ENCODE measurements at places on chromosomes 12 and 14. TPM values are rescaled to one million over a fixed set of nuclear protein-coding genes. Genes with fewer than 3 reads are reported as not detected.

The SRSF9 gene
- total RNA-seq, result 248 TPM

The PRB2 gene
- total RNA-seq, result not detected

The SLC10A1 gene
- not detected for total RNA-seq

The MFAP5 gene
- total RNA-seq, result 1.4 TPM

The GDF3 gene
- total RNA-seq, result not detected

The PPFIA2 gene
- total RNA-seq, result 2.0 TPM

The AKAP3 gene
- 7.6 TPM for total RNA-seq
